ENCODE measurements at places on chromosomes 7 and 10.

- no peak for DNase-seq
These were observed 882.3 kb downstream of the PCDH15 start for GRCh38 chr10:53918755-53919154.

- peak; percentile 80 for DNase-seq
These were observed 5.2 kb upstream of the MYH16 start for GRCh38 chr7:99267481-99267840.

GRCh38 chr7:115009139-115009538, 87.2 kb downstream of the MDFIC start:
- DNase-seq = no peak

- peak; percentile 63 for DNase-seq
These were observed 21.0 kb downstream of the ZCWPW1 start for GRCh38 chr7:100407285-100408180.

DNA sequence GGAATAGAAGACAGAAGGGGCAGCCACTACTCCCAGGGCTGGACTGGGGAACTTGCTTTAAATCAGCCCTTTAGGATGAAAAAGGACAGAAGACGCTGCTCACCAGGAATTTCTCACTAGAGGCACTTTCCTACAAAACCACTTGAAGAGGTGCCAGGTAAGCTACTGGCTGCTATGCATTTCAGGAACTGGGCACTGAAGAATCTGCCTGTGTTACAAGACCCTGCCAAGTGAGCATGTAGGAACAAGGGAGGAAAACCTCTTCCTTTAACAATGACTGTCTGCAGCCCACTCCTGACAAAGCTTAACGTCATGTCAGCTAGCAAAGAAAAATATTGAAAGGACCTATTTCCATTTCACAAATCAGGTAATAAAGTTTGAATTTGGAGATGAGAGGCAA, 5.8 kb upstream of the AGMO start:
- no peak for DNase-seq

DNA sequence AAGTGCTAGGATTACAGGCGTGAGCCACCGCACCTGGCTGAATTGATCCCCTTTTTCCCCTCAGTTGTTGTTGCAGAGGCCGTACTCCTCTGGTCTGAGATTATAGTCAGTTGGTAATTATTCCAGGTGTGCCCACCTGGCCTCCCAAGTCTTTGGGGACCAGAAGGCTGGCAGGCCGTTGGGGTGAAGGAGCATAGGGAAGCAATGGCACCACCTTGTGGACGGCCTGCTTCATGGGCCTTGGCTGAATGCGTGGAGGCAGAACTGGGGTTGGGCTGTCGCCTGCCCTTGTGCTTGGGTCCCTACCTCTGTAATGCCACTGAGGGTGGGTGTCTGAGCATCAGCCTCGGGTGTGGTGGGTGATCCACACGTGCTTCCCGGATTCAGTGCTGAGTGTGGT, 125.7 kb downstream of the RGS10 start:
- DNase-seq = no peak

- DNase-seq = no peak
These were observed 12.7 kb downstream of the PTF1A start for GRCh38 chr10:23204773-23205172.

- no peak for DNase-seq
These were observed 8.8 kb downstream of the PAPSS2 start for GRCh38 chr10:87668324-87669074.
